Tongue (tissue), 3 donors: ENCODE measurements at places on chromosomes 2 and 18. TPM values are rescaled to one million over a fixed set of nuclear protein-coding genes. Genes with fewer than 3 reads are reported as not detected.

GRCh38 chr18:48931680-48932461, 18.9 kb downstream of the SMAD7 start:
- DNase-seq, result no peak

The GPR55 gene
- total RNA-seq, result not detected

- no peak for DNase-seq
These were observed 752.2 kb downstream of the GALR1 start for GRCh38 chr18:78001811-78002210.

The PER2 gene
- 15.3 TPM for total RNA-seq

DNA sequence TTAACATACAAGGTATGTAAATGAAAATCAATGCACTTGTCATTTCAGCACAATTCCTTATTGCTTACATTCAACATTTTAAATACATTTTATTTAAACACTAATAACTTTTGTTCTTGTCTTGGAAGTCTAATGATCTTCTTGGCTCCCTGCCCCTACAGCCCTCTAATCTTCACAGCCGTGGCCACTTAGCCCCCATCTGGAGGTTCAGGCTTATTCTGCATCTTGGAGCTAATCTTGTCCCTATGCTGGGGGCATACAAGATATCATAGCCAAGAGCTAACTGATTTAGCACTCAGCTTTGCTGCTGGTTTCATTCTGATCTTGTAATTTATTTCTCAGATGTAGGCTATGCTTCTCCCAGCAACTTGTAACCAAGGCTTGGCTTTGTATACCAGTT, 140.8 kb downstream of the TMEFF2 start:
- DNase-seq, result peak; percentile 8

DNA sequence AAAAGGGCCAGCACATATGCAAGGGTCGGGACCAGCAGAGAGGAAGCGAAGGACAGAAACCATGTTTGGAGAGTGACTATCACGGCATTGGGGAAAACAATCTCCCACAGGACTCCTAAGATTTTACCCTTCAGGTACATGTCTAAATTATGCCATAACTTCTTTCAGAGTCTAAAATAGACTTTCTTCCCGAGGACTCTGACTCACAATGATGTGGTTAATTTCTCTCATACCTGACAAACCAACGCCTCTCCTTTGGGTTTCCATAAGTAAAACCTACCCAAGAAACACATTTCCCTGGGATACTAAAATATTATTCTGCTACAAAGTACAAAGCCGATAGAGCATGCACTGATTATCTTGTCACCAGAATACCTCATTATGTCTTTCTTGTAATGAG, 127.8 kb upstream of the NETO1 start:
- DNase-seq, result no peak

- DNase-seq, result no peak
These were observed 14.2 kb downstream of the HPCAL1 start for GRCh38 chr2:10316860-10317259.

GRCh38 chr2:36343606-36344005, 12.0 kb upstream of the CRIM1 start:
- DNase-seq, result no peak

GRCh38 chr2:37773371-37774130, 102.1 kb upstream of the CDC42EP3 start:
- no peak for DNase-seq

The SRD5A2 gene
- total RNA-seq, result 0.10 TPM

GRCh38 chr2:79630972-79631557, 118.2 kb downstream of the CTNNA2 start:
- DNase-seq, result no peak

DNA sequence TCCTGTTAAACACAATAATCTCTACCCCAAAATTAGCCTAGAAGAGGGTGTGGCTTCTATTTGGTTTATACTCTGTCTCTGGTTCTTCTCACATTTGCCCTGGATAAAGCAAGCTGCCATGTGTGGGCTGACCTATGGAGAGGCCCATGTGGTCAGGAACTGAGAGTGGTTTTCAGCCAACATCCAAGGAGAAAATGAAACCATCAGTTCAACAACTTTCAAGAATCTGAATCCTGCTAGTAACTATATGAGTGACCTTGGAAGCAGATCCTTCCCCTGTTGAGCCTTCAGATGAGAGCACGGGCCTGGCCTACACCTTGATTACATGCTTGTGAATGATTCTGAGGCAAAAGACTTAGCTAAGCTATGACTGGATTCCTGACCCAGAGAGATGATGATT, 11.5 kb upstream of the TRIB2 start:
- DNase-seq, result no peak

DNA sequence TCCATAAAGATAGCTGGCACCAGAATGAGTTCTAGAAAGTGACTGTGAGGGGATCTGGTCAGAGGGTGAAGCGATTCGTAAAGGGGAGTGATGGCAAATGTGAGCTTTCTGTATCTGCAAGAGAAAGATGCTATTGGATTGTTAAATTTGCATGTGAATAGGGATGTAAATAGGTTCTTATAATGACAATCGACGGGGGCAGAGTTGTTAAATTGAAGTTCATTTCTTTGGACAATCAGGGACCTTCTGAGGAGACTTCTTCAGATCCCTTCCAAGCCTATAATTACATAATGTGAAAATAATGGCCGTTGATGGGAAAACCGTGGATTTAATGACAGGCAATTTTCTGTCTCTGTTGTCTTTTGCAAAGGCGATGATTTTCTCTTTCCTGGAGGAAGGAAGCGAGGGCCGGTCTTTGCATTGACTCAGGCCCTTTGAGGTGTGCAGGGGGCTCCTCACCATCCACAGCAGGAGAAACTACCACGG, 52.2 kb upstream of the TMEM18 start:
- no peak for DNase-seq

GRCh38 chr2:22481486-22482259, 903.3 kb upstream of the KLHL29 start:
- DNase-seq, result peak; percentile 45

GRCh38 chr2:46535360-46535759, 56.0 kb downstream of the TMEM247 start:
- DNase-seq, result no peak

GRCh38 chr18:54949588-54949987, 9.7 kb downstream of the CCDC68 start:
- no peak for DNase-seq

- DNase-seq, result no peak
These were observed 187.6 kb downstream of the ZNF521 start for GRCh38 chr18:25164211-25164847.

The RFTN2 gene
- total RNA-seq, result 20.4 TPM

The ZNG1B gene
- 50.9 TPM for total RNA-seq

DNA sequence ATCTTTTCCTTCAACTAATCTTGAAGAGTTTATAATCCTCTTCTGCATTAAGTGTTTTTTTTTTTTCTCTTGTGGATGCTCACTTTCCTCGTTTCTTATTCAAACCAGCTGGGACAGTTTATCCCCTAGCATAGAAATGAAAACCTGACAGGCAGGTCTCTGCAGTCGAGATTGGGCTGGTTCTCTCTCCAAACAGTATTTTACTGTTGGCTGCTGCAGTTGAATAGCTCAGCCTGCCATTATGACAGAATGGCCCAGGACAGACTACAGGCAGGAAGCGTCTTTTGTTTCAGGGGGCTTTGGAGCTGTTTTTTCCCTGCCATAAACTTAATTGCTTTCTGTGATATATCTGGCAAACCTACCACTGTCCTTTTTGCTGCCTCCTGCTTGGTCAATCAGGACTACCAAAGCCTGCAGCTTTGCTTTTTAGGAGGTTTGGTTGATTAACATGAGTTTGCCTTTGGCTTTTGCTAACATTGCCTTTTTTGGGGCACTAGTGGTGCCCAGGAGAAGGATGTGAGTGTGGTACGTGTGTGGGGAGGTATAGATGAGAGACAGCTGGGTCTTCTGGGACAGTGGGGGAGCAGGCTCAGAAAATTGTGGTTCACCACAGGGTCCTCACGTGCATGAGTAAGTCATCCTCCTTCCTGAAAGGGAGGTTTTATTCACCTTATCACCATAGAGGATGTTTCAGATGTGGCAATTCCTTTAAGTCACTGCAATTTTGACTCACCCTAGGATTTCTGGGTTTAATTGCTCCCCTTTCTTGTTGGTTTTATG, 128.7 kb downstream of the LYPD6B start:
- DNase-seq, result peak; percentile 51
